Skin of body (tissue), 3 donors: ENCODE measurements at places on chromosomes 1 and 21. TPM values are rescaled to one million over a fixed set of nuclear protein-coding genes. Genes with fewer than 3 reads are reported as not detected.

The MEX3A gene
- 6.6 TPM for total RNA-seq

The TCHHL1 gene
- 17.4 TPM for total RNA-seq

DNA sequence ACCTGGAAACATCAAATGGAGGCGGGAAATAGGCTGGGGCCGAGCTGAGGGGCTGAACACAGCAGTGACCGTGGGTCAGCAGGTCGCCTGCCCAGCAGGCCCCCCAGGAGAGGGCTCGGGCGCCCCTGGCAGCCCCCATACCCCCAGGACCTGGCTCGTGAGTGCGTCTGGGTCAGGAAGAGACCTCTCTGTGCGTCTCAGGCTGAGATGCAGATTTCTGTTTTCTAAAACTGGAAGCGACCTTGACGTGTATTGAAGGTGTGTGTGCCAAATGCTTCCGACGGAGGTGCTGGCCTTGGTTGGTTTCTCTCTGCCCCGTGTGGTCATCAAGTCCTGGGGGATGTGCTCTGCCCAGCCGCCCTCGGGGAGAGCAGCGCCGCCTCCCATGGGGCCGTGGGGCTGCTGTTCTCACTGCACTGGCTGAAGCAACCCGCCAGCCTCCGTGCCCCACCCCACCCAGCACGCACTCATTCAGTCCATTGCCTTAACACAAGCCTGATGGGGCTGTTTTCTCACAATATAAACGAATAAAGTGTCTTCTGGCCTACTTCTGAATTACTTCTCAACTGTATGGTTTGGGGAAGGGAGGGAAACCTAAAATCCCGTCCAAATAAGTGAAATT is 7.4 kb downstream of the PEX10 start:
- no peak for DNase-seq

DNA sequence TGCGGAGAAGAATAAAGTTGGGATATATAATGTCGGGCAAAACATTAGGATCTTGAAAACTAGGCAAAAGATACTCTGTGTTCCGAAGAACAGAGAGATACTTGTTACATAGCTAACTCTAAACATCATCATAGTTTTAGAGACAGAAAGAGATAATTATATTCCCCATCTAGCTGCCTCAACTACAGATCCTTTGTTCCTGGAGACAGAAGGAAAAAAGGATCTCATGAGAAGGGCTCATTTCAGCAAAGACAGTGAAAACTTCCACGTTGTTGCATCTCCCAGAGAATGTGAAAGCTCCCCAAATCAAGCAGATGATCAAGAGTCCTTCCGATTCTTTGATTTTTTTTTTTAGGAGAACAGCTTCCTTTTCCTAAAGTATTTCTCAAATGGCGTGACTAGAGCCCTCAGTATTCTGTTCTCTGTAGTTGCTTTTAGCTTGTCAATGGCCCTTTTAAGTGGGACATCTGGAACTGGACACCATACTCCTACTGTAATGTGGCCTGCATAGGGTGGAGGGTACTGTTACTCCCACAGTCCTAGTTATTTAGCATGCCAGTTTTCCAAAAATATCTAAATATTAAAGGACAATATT is 1048.2 kb downstream of the TTLL7 start:
- DNase-seq, result no peak

- no peak for DNase-seq
Observed at GRCh38 chr1:100597784-100598183, 59.8 kb downstream of the GPR88 start.
